ENCODE measurements at places on chromosomes 3 and 15.

- DNase-seq, result no peak
Observed at GRCh38 chr3:129059311-129059958, 1.1 kb upstream of the GP9 start.

DNA sequence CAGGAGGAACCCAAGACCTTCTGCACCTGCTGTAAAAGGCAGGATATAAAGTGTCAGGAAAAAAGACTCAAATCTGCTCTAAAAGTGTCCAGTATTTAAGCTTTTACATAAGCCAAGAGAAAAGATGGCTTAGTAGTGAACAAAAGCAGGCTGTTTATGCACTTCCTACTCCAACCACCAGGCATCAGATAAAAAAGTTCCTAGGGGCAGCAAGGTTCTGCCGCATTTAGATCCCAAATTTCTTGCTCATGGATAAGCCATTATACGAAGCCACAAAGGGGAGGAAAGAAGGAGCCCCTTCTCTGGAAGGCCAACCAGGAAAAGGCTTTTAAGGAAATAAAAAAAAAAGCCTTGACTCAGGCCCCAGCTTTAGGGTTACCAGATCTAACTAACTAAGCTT lies 10.6 kb upstream of the SLC9C1 start:
- DNase-seq, result peak; percentile 14

DNA sequence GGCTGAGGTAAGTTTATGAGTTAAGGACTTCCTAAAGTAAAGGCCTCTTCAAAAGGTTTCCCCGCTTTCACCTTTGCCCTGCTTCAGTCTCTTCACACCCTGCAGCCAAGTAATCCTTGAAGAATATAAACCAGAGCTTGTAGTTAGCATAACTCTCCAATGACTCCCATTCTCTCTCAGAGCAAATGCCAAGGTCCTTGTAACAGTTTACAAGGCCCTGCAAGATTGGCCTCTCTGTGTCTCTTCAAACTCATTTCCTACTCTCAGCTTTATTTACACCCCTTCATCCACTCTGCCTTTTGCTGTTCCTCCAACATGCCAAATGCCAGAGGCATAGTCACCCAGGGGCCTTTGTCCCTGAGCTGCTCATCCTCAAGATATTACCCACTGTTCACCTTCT lies 60.5 kb upstream of the MME start:
- no peak for DNase-seq

GRCh38 chr3:167372138-167372537 lies 8.0 kb downstream of the ZBBX start:
- no peak for DNase-seq

DNA sequence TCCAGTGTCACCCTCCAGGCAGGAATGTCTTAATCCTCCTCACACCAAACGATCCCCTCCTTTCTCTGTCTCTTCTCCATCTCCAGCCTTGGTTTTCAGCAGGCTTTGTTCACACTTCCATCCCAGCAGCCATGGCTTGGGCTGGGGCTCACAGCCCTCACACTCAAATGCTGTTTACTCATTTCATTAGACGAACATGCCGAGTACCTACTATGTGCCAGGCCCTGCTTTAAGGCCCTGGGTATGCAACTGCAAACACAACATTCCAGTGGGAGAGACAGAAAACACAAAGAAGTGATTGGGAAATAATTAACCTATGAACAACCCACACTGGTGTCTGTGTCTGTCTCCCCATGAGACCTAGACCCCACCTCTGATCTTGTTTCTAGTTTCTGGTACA lies 43.9 kb downstream of the LYZL4 start:
- no peak for DNase-seq

DNA sequence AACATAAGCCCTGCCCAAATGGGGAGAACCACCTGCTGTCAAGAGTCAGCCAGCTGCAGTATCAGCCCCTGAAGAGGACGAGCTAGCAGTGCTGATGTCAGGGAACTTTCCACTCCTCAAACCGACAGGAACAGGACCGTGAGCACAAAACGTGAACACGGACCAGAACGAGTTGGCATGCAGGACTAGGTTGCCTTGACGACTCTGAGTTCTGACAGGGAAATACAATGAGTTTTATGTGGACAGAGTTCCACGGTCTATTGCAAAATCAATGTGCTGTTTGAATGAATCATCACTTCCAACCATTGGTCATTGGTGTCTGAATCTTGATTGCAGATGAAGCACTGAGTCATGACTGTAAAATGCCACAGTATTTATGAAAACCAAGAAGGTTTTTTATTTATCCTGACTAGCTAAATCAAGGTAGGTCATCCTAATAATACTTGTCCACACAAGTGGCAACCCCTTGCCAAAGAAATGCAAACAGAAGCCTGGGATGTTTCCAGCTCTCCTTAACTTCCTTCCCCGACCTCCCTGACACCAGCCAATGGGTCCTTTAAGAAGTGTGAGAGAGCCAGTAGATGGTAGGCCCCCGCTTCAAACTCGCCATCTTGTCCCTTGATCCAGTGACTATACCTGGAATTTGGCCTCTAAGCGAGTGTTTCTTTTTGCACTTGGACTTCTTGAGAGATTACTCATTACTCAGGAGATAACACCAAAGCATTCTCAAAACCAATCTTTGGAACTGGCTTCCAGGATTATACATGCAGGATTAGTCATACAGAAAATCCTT lies 119.6 kb downstream of the ASB7 start:
- DNase-seq, result peak; percentile 46

GRCh38 chr15:79853492-79854328 lies 43.1 kb downstream of the MTHFS start:
- peak; percentile 91 for DNase-seq

- no peak for DNase-seq
Observed at GRCh38 chr3:17935222-17935621, 192.8 kb upstream of the TBC1D5 start.

GRCh38 chr15:81356252-81356651 lies 17.8 kb downstream of the TMC3 start:
- DNase-seq, result no peak

GRCh38 chr3:13260259-13261103 lies 159.6 kb downstream of the NUP210 start:
- no peak for DNase-seq

- DNase-seq, result no peak
Observed at GRCh38 chr3:50604110-50604621, 7.4 kb downstream of the CISH start.

DNA sequence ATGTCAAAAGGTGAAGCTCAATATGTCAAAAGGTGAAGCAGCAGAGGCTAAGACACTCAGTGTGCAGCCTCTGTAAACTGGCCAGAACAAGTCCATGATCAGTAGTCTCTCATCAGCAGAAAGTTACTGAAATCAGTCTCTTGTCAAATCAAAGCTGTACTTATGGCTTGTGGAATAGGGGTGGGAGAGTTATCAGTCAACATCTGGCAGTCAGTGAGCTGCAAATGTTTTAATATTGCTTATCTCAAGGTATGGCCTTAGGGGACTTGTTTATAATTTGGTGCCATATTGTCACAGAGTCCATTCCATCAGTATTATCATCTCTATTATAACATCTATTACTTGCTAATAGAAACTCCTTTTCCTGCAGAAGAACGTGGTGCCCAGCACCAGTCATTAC lies 14.9 kb upstream of the WDR49 start:
- DNase-seq, result peak; percentile 20

DNA sequence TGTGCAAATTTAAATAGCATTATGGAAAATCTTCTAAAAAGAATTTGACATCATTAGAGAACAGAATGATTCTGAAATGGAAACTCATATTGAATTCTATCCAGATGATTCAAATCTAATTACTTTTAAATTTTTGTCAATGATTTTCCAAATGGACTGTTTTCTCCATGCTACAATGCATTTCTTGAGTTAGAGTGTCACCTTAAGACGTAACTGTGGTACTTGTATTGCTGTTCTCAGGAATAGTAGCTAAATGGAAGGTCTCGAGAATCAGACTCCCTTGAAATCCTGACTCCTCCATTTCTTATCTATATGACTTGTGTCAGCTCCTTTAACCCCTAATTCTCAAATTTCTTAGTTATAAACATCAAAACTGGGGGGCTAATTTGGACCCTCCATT lies 102.3 kb downstream of the P2RY1 start:
- DNase-seq, result no peak
